ENCODE measurements at places on chromosomes 3 and 15.

GRCh38 chr3:5583920-5584319 is 396.4 kb downstream of the EDEM1 start:
- no peak for DNase-seq

DNA sequence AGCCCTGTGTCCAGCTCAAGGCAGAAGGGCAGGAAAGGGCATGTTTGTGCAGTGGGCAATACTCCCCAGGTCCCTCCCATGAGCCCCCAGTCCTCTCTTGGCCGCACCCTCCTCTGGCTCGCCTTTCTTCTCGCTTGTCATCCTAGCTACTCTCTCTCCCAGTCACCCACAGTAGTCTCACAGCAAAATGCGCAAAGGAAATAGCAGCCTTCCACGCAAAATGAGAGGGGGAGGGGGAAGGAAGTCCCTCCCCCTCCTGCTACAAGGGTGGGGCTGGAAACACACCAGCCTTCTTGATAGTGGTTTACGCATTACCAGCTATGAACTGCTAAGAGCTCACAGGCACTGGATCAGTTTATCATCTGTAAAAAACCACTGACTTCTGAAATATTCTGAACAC is 83.8 kb downstream of the GADL1 start:
- no peak for DNase-seq

DNA sequence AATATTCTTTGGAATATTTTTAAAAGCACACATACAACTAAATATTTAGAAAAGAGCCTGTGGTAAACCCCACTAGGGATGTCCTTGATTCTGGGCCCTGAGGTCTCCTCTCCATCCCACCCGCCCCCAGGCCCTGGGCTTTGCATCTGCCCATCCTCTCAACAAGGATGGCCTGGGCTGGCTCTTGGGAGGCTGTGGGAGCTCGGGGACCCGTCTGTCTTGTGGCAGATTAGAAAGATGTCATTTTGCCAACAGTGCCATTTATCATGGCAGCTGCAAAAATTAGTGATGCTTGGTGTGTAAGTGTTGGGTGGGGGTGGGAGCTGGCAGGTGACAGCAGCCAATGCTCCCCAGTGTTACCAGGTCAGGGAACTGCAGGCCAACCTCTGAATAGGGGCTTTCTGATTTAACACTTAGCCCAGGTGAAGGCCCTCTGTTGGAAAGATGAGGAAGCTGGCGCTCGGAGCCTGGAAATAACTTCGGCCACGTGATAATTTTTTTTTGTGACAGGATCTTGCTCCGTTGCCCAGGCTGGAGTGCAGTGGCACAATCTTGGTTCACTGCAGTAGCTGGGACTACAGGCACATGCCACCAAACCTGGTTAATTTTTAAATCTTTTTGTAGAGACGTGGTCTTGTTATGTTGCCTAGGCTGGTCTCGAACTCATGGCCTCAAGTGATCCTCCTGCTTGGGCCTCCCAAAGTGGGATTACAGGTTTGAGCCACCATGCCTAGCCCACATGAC is 16.9 kb upstream of the CSPG4 start:
- DNase-seq, result no peak

- peak; percentile 67 for DNase-seq
Observed at GRCh38 chr3:197298341-197298944, at the start of gene DLG1. Gene DLG1, minus strand, starts transcription at chr3:197298612. Its CDS starts 1,408 bp downstream, at chr3:197297204.

DNA sequence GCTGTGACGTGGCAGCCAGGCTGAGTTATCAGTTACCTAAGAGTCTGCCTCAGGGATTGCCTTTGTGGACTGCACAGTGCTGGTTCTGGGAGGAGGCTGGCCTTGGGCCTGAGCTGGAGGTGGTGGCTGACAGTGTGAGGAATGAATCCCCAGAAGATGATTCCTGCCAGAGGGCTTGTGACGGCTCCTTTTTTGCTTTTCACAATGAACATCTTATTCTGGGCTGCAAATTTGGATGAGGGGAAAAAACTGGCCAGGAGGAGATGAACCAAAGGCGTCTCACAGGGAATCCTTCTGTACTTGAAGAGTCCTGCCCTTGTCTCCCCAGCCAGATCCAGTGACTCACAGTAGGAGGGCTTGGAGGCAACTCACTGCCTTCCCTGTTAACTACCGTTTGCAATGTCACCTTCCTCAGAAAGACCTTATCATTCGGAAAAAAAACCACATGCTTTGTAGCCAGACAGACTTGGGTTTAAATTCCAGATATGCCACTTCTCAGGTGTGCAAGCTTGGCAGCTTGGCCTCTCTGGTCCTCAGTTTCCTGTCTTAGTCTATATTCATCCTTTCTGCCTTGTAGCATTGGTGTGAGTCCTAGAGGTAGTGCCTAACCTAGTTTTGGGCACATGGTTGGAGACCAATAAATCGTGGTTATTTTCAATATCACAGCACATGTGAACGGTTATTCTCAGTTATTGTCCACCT is 19.1 kb downstream of the ST6GAL1 start:
- DNase-seq, result no peak

DNA sequence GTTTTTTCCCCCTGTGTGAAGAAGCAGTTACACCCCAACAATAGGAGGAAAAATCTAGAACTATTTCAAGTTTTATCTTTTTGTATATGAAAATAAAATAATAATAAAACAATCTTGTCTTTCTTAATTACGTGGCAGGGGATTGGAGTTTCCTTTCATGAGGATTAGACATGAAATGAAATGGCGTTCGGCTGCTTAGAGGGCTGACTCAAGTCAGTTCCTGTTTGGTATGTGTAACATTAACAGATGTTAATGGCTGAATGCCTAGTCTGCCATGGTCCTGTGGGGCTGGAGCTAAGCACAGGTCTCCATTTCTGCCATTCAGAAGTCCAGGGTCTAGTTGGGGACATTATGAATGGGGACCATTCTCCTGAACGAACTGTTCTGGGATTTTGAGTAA is 3.1 kb upstream of the EXOG start:
- peak; percentile 25 for DNase-seq

DNA sequence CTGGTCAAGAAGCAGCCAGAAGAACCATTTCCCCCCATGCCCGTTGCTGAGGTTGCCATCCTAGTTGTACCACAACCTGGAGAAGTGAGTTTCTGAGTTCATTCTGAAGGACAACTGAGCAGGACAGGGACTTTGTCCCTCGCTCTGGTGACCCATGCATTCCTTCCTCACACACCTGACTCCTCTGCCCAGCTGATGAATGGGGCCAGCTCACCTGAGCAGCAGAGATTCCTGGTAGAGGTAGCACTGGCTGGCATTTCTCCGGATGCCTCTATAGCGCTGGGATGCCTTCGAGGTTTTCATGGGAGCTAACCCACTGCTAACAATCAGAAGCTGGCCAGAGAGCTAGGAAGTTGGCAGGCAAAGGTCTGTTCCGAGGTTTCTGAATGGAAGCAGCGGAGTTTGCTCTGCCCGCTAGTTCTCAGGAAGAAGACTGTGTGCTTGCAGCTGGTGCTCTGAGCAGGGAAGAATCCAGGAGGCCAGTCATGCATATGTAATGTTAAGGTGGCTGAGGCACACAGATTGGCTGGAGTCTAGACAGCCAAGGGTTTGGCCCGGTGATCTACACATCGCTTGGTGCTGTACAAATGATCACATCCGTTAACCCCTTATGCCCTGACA is at the start of gene TMC3:
TSS of gene TMC3 (minus strand) at position 439 of the 621 bp plus-strand sequence. CDS start at position 303, 136 bp downstream.
- DNase-seq, result no peak

DNA sequence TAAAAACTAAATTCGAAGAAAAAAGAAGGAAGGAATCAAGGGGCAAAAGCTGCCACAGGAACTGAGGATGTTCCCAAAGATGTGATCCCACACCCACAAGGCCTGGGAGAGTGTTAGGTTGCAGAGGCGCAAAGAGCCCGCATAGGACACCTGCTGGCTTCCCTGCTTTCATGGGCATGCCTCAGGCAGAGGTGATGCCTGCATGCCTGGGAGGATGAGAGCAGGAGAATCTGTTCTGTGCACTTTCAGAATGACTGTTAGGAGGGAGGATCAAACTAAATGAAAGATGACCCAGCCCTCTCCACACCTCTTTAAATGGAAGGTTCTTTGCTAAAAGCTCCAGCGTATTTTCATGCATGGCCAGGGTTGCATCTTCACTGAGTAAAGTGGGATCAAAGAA is 162.4 kb downstream of the PLCL2 start:
- no peak for DNase-seq

- no peak for DNase-seq
Observed at GRCh38 chr3:10315771-10316344, 5.1 kb downstream of the SEC13 start.

GRCh38 chr3:116886202-116886893 is 176.8 kb downstream of the TUSC7 start:
- no peak for DNase-seq

- no peak for DNase-seq
Observed at GRCh38 chr3:33892655-33893054, 94.2 kb downstream of the PDCD6IP start.

DNA sequence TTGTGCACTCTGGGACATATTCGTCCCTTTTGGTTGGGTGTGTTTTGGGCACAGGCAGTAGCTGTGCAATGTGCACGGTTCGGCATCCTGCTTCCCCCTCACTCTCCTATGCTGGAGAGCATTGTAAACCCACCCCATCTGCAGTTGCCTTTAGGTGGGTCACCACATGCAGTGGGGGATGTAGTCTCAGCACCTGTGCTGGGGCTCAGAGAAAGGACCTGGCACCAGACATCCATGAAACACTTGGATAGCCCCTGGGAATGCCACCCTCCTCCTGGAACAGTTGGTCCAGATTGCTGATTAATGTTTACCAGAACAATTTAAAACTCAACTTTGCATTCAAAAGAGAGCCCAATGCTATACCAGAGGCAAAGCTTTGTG is 123.9 kb upstream of the MEF2A start:
- no peak for DNase-seq

DNA sequence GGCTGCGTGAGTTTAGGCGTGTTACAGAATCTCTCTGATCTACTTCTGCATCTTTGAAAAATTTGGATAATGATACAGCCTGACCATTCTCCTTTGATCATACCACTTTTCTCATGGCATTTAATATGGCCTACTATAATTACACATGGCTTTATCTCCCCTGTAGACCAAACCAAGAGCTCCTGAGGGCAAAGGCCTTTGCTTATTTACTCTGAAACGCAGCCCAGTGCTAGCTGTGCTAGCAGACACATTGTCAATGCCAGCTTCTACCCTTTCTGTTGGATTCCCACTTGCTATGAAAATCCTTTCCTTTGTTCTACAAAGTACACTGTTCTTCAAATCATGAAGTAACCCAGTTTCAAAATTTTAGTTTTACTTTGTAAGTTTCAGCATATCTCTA is 16.5 kb upstream of the VGLL4 start:
- DNase-seq, result no peak
